COLO829 (cell line): ENCODE measurements at places on chromosomes 6 and 20.

DNA sequence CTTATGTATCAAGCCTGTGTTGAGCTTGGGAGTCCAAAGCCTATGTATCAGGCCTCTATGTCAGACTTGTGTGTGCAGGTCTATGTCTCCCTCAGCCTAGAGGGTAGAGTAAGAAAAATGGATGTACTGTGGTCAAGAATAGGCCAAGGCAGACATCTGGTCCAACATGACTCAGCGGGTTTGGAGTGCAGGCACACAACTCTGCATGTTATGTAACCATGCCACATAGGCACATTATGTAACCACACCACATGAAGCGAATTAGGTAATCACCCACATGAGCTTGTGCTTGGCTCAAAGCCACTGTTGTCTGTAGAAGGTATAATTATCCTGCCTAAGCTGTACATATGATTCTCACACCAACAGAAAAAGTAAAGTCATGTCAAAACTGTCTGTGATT lies 1190.5 kb upstream of the EYS start:
- DNase-seq = no peak

GRCh38 chr6:69343851-69344250 lies 453.0 kb downstream of the LMBRD1 start:
- DNase-seq = no peak

DNA sequence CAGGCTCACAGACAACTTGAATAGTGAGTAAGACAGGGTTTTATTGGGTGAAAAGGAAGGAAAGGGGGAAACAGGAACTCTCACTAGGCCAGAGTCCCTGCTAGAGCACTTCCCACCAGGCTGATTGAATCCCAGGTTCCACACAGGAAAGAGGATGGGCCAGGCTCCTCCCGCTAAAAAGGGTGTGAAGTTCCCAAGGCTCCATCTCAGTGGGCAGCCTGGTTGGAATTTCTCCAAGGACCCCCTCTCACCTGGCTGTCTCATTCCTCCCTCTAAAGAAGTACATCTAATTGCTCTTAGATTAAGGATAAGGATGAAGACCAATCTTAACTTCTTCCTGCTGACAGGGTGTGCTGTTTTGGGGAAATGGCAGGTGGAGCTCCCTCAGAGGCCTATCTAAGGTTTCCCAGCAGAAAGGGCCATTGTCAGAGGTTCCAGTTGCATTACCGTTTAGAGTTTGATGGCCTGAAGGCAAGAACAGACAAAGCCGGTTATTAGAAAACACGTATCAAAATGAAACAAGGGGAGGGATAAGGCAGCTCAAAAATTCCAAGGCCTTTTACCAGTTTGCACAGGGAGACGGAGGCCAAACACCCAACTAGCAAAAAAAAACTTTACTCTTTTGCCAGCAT lies 21.5 kb downstream of the COL19A1 start:
- no peak for DNase-seq

GRCh38 chr6:12767016-12767415 lies 50.4 kb downstream of the PHACTR1 start:
- no peak for DNase-seq

GRCh38 chr20:20317195-20317594 lies 50.7 kb upstream of the INSM1 start:
- no peak for DNase-seq

- no peak for DNase-seq
Observed at GRCh38 chr20:4427940-4428586, 293.6 kb upstream of the PRND start.

- DNase-seq = no peak
Observed at GRCh38 chr6:149154261-149154821, 163.2 kb upstream of the TAB2 start.

DNA sequence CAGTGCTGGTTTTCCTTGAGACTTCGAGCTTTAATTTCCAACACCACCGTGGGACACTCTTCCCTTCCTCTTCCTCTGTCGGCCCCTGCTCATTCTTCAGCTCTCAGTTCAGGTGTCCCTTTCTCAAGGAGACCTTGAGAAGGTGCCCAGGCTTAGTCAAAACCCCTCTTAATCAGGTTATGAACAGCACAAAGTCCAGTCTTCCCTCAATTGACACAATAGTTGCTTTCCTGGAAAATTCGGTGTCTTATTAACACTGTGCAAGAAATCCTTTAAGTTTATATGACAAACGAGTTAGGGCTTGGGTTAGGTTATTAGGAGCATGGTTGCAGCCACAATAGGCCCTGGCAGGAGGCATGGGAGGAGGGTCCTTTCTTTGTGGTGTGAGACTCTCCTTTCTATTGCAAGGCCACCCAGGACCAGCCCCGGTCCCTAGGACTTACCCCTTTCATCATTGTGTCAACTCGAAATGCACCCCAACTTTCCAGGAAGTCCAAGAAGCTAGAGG lies 1.5 kb upstream of the NSFL1C start:
- no peak for DNase-seq

DNA sequence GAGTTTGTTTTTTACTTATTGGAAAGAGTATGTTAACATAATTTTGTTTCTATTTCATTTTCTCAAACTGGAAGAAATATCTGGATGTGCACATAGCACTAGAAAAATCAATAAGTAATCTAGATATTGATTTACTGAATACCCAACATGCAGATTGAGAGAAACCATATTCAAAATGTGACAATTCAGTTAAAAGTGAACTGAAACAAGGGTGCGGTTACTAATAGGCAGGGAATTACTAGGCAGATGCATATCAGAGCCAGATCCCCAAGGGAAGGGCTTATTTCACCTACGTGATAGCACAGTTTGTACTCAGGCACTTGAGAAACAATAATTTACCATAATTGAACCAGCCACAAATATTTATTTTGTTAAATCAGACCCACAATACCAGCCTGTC lies 493.1 kb upstream of the FLRT3 start:
- DNase-seq = no peak

DNA sequence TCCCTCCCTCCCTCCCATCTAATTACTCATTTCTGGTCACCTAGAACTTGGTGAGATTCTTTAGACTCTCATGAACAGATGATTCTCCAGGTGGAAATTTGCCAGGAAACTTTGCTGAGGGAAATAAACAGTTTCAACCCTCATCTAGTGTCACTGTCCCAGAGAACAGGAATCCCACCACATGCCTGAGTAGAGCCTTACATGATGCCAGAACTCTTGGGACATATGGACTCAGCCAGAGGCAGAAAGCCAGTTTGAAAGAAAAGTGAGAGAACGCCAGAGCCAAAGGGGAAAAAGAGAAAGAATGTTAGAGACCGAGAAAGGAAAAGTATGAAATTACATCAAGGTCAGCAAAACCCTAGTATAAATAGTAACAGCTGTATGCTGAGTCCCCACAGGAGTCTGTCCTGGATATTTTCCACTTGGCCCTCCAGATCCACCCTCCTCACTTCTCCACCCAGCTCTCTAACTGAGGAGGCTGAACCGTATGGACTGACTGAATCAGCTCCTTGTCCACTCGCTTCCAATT lies 127.5 kb upstream of the COL21A1 start:
- DNase-seq = no peak

DNA sequence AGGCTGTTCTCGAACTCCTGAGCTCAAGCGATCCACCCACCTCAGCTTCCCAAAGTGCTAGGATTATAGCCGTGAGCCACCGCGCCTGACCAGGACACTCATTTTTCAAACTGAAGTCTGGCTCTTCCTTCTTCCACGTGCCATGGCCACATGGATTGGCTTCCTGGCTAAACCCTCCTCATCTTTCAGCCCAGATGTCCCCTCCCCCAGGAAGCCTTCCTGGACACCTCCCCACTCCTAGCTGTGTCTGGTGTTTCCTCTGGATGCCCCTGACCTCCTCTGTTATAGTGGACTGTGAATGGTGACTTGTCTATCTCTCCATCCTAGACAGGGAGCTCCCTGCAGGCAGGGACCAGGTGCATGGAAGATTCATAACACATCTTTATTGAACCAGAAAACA lies 57.2 kb downstream of the RIPOR3 start:
- DNase-seq = no peak

- no peak for DNase-seq
Observed at GRCh38 chr6:17429383-17430061, 36.1 kb downstream of the CAP2 start.

DNA sequence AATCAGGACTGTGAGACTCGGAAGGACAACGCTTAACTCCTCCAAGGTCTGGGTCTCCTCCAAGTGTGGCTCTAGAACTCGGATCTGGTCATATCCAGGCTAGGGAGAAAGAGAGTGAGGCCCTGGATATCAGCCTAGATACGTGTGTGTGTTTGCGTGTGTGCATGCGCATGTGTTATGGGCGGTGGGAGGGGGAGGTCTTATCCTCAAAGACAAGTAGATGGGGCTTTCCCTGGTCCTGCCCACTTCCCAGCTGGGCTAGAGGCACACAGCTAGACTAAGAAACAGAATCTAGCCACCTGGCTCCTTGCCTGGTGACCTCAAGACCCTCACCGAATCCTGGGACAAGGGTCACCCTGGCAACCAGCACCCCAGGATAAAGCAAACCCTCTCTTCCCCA lies 13.2 kb downstream of the CPNE5 start:
- DNase-seq = no peak

GRCh38 chr6:125832391-125833117 lies 41.8 kb downstream of the NCOA7 start:
- DNase-seq = no peak

- no peak for DNase-seq
Observed at GRCh38 chr20:39871013-39871412, 818.0 kb downstream of the MAFB start.

- DNase-seq = no peak
Observed at GRCh38 chr20:59456342-59457279, 147.7 kb upstream of the PHACTR3 start.
